Stimulated activated CD8-positive, alpha-beta memory T cell treated with anti-CD3 and anti-CD28 coated beads, Interleukin-2, amount 100 ng/mL, for 48 hours (primary cell): ENCODE measurements at places on chromosomes 2 and 18.

DNA sequence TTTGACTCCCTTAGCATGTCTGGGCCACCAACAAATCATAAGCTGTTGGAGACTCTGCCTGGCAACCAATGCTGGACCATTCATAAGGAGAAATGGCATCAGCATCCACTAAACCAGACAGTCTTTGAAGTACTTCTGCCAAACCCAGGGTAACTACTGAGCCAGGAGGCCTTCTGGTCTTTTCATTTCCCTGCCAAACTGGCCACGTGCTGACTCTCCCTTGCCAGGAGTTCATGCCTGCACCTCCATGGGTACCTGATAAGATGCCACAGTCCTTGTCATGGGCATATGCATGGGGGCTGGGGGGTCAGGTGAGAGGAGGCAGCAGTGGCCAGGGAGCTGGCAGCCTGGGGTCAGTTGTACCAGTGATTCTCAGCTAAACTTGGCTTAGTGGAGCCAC, 34.2 kb upstream of the DAPL1 start:
- no peak for DNase-seq

- no peak for DNase-seq
Measured at GRCh38 chr2:138433995-138434951, 67.3 kb upstream of the SPOPL start.

DNA sequence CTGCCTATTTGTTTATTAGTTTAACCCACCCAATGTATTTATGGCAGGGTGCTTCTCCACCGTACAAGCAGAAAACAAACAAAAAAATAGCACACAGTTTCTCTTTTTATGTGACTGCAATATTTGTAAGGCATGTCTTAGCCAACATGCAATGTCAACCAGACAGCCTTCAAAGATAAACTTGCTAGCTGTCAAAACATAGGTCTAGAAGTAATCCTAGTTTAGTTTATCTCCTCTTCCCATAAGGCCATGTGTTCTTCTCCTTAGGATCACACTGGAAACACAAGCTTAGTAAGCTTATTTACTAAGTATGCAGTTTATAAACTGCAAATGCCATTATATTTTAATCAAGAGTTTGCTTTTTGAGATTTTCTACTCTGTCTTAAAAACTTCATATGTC, 75.6 kb downstream of the LDAH start:
- no peak for DNase-seq

- DNase-seq = no peak
Measured at GRCh38 chr18:59802031-59802430, 97.8 kb upstream of the PMAIP1 start.

GRCh38 chr18:63867368-63868125, 20.0 kb upstream of the SERPINB2 start:
- no peak for DNase-seq

DNA sequence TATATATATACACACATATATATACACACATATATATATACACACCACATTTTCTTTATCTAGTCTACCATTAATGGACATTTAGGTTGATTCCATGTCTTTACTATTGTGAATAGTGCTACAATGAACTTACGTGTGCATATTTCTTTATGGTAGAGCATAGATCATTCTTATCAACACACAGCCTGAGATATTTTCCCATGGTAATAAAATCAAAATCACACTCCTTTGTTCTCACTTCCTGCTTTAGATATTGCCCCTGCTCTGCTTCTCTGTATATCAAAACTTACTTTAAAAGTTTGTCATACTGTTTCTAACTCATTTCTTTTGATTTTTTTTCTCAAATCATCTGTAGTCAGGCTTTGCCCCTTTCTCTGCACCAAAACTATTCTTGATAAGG, 119.9 kb downstream of the DCC start:
- DNase-seq = no peak

GRCh38 chr2:240874715-240875227, 6.1 kb downstream of the AGXT start:
- no peak for DNase-seq

DNA sequence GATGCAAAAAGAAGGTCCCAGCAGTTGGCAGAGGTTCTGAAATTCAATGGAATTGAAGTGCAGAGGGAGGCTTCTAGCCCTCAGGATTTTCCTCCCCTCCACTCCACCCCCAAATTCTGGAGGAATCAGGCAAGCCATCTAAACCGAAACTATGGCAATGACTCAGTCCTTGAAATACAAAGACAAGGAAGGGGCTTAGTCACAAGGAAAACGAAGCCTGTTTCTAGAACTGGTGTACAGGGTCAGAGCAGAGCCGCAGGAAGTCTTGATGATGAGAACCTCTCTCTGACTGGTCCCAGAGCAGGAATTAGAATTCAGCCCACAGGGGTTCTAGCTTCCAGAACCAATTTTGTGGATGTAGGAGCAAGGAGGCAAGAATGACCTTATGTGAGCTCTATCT, 111.7 kb upstream of the SCN1A start:
- DNase-seq = no peak

- DNase-seq = peak; percentile 20
Measured at GRCh38 chr18:54444319-54444914, 86.7 kb downstream of the C18orf54 start.

DNA sequence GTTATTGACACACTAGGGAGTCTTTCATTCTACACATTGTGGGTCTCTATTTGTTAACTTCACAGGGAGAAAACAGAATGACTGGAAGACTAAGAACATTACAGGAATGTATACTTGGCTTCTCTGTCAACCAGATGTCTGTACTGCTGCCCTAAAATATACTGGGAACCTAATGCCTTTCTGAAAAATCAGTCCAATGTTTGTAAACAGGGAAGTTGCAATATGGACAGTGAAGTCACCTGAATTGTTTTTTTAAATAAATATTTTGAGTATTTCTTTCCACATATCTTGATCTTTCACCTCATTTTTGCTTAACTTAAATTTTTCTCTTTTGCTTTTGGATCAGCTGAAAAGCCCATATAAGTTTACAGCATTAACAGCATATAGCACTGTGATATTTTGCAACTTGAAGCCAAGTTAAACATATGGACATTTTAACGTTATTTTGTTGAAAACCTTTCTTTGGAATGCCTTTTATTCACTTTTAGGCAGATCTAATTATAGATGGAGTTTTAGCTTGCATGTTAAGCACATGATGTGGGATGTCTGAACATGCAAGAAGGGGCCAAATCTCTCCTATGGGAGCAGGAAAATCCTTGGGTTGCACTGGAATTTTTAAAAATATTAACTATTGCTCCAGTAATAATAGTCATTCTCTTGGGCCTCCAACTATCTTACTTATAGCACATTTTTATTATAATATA, 137.7 kb upstream of the TWIST2 start:
- DNase-seq = no peak

- no peak for DNase-seq
Measured at GRCh38 chr2:1612391-1613077, 131.8 kb downstream of the PXDN start.
